GM23248 (cell line): ENCODE measurements at places on chromosomes 7 and 10. TPM values are rescaled to one million over a fixed set of nuclear protein-coding genes. Genes with fewer than 3 reads are reported as not detected.

GRCh38 chr10:15868006-15868405 lies 7.7 kb upstream of the MINDY3 start:
- peak; percentile 34 for DNase-seq

- no peak for DNase-seq
Measured at GRCh38 chr7:152751449-152752141, 8.0 kb upstream of the ACTR3B start.

DNA sequence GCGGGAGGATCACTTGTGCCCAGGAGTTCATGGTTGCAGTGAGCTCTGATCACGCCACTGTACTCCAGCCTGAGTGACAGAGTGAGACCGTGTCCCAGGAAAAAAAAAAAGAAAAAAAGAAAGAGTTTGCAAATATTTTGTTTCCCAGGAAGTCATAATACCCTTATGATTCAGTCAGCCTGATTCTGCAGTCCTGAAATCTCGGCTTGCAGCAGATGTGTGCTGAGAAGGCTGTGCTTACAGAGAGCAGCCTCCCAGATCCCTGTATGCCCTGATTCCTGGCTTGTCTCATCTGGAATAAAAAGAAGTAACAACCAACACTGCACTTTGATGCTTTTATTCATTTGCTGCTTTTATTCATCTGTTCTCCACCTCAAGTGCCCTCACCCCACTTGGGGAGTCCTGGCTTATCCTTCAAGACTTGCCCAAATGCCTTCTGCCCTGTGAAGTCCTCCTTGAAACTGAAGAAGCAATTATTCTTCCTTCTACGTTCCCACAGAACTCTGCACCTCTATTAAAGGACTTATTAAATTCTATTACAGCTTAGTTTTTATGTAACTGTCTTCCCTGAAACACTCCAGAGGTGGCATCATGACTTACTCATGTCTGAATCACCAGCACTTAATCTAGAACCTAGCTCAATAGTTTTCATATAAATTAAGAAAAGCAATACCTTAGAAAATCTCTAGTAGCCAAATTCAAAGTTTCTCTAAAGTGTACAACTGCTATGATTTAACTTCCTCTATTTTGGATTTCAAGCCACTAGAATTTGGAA lies 27.7 kb upstream of the BPGM start:
- peak; percentile 88 for DNase-seq

GRCh38 chr10:78975926-78976325 lies 92.8 kb upstream of the ZMIZ1 start:
- no peak for DNase-seq

GRCh38 chr7:12322284-12322902 lies 81.3 kb downstream of the VWDE start:
- peak; percentile 36 for DNase-seq

DNA sequence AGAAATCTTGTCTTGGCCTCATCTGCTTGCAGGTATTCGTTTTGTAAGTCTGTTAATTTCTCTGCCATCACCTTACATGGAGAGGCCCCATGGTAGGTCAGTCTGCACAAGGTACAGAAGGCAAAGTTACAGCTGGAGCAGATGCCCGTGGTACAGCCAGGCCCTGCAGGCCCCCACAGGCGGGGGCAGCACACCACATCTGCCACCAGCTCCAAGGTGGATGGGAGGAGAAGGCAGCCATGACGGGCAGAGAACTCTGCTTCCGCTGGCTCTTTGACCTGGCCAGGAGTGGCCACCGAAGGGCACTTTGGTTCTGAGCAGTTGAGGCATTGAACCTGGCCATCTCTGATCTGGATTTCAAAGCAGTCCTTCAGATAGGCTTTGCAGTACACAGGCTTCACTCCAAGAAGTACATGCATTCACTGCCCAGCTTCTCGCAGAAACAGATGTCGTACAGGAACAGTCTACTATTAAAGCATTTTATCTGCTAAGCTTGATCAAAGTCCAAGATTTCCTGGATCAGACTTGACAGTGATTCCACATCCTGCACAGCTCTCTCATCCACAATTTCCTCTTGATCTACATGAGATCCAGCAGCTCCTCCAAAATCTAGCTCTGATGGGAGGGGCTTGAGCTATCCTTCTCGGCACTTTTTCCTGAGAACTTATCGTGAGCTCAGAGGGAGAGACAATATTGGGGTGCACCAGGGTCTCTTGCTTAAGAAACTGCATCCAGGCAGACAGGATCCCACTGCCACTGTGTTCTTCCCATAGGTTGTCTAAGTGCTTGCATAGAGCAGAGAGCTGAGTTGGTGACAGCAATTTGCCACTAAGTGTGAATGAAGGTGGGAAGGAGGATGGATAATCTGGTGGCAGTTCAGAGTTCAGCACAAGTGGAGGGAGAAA lies 120.7 kb downstream of the TRRAP start:
- no peak for DNase-seq

DNA sequence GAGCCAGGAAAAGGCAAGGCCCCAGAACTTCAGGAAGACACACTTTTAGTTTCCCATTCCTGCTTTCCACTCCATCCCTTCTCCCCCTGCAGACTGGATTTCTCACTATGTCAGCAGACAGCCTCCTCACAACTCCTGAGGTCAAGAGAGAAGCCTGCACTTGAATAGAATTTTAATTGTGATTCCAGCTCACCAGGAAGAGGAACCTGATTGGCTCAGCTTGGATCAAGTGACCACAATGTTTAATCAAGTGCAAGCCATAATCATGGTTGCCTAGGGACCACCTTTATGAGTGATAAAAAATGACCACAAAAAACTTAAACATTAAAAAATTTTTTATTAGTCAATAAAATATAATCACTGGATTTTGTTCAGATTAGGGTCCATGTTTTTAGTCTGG lies 244.7 kb upstream of the RHOBTB1 start:
- no peak for DNase-seq

- peak; percentile 94 for DNase-seq
Measured at GRCh38 chr10:110410329-110411046, 87.2 kb upstream of the DUSP5 start.

DNA sequence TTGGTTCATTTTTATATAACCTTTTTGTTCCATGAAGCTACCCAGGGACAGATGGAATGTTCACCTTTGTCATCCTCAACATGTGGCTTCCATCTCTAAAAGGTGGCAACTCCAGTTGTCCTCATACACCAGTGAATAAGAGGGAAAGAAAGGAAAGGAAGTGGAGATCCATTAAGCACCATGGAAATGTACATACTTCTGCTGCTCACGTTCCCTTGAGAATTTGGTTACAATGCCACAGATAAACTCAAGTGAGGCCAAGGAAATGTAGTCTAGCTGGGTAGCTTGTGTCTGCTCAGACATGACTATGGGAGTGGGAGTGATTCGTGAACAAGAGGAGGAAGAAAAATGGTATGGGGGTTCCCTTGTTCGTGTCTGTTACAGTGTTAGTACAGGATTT lies 237.1 kb upstream of the FAM3C start:
- no peak for DNase-seq

DNA sequence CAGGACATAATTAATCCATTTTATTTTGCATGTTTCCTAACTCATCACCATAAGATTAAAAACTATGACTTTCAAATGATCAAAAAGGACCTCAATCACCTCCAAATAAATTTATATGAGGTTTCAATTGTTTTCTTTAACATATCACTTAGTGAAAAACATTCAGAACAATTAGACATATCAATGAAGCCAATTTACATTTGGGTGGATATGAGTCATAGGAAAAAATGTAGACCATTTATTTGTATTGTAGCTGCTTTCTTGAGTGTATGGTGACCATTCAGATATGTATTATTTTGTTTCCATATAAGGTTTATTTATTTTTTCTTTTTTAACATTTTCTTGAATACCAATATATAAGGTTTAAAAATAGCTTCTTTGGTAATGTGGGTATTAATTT lies 13.3 kb upstream of the EXOC6 start:
- DNase-seq = peak; percentile 19

FAM25A gene
- polyA plus RNA-seq = not detected in 2 replicates

DUS4L gene
- 3.2 and 4.2 TPM in 2 replicates for polyA plus RNA-seq

UMAD1 gene
- polyA plus RNA-seq = 18.6 and 18.7 TPM in 2 replicates
